ENCODE measurements at places on chromosomes 1 and 21.

DNA sequence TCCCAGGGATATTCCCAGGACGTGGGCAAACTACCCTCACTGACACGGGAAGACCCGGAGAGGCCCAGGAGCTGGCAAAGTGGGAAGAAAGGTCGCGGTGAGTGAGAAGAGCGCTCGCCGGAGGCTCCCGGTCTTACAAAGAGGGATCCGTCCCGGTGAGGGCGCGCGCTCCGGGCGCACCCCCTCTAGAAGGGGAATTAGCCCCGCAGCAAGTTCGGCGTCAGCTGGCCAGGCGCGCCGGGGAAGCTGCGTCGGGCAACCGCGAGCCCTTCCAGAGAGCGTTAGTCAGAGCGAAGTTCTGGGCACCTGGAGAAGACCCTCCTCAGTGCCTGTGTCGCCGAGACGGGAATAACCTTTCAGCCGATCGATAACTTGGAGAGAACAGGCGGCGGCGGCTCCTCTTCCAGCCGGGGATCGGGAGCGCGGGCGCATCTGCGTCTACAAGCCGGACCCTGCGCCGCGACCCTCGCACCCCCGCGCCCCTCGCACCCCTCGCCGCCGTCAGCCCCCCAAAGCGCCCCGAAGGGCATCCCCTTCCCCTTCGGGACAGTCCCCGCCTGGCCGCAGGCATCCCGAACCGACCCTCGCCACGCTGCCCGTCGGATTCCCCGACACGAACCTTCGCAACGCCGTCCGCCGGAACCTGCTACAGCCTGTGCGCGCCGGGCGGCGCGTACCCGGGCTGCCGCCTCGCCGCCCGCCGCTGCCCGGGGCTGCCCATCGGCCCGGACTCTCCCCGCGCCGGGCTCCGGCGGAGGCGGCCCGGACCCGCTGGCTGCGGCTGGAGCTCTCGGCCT, 485 bp downstream of the SIPA1L2 start:
- DNase-seq, result peak; percentile 63

DNA sequence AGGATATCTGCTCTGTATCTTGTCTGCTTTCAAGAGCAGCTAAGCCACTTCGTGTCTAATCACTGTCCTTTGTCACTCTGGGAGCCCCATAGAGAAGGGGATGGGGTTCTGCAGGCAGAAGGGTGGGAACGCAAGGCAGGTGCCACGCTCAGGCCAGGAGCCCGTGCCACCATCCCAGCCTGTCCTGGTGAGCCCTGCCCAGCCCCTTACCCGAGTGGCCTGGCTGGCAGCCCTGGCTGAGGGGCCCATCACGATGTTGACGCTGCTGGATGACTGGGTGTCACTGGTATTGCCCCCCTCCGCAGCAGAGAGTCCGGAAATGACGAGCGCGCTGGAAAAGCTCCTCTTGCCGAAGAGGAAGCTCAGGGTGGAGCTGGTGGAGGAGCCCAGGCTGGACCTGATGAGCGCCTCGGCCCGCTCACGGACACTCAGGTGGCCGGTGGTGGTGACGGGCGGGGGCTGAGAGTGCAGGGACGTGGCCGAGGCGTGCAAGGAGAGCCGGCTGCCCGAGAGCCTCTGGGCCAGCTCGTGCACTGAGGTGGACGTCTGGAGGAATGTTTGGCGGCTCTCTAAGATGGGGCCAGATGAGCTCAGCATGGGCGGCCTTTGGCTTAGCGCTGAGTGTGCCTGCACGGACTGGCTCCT, 35.6 kb downstream of the NTPCR start:
- no peak for DNase-seq

GRCh38 chr1:212600980-212601379, 7.6 kb upstream of the ATF3 start:
- no peak for DNase-seq

- no peak for DNase-seq
Measured at GRCh38 chr1:94071976-94072375, 49.0 kb downstream of the ABCA4 start.

- DNase-seq, result no peak
Measured at GRCh38 chr1:167750641-167751040, 28.9 kb downstream of the MPZL1 start.

DNA sequence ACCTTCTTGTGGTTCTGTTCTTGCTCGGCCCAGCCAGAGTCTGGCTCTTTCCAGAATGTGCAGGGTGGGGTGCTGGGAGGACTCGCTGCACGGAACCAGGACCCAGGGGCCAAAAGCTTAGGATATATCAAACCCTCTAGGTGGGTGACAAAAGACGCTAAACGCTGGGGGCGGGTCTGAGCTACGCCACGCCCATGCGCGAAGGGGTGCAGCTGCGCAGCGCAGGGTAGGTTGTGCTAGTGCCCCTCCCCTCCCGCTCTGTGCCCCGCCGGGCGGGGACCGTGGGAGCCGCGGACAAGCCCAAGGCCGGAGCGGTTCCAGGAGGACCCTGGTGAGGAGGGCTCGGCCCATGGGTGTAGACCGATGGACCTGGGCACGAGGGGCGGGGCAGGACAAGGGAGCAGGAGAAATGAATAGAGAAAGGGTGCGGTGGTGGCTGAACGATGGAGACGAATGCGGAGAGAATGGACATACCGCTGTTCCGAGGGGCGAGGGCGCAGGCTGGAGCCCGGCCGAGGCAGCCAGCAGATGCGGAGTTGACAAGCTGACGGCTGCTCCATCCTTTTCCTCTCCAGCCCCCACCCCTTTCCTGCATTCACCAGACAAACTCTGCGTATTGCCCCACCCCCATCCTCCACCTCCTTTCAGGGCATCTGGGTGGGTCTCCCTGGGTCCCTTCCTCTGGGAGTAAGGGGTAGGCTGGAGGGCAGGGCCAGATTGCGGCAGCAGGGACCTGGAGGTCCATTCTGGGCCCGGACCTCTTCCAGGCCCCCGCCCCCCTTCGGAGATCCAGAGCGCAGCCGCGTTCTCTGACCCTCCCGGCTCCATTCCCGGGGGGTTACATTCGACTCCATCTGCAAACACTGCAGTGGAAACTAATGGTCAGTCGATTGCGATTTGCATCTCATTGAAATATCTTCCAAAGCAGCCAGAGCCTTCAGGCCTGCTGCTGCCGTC, at the start of gene RUSC1:
Gene RUSC1 (plus strand): TSS at position 234 of the 957 bp plus-strand sequence. CDS start 880 bp downstream, outside the sequence.
- peak; percentile 84 for DNase-seq
